ENCODE measurements at places on chromosomes 3 and 15.

- DNase-seq: no peak
These were observed 7.5 kb upstream of the OPA1 start for GRCh38 chr3:193585530-193585929.

DNA sequence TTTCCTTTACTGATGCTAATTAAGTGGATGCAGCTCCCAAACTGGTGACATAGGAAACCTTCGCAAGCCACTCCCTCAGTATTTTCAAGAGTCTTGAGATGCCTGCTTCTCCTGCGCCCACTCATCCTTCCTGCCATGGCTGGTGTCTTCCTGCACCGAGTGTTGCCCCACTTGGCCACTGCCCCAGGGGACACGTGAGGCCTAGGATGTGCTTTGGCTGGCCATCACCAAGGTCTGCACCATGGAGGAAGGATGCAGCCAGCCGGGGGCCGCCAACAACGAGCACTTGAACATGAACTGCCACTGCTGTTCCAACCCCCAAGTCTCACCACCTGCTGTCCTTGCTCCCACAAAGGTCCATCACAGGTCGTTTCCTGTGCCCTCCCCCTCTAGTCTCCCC, 34.1 kb downstream of the EPHB3 start:
- no peak for DNase-seq

DNA sequence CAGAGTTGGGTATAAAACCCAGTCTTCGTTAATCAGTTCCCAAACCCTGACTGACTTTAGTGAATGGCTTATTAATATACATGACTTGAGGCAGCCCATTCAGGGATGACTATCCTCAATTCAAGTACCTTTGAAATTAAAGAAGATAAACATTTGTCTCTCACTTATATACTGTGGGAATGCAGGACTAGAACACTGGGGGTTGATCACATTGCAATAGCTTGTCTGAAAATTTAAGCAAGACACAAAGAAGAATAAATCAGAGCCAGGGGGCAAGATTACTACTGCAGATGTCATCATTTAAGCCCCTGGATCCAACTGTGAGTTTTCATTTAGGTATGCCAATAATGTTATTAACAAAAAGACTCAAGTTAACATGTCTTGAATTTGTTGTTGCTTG, 647.7 kb downstream of the ZPLD1 start:
- DNase-seq: no peak

DNA sequence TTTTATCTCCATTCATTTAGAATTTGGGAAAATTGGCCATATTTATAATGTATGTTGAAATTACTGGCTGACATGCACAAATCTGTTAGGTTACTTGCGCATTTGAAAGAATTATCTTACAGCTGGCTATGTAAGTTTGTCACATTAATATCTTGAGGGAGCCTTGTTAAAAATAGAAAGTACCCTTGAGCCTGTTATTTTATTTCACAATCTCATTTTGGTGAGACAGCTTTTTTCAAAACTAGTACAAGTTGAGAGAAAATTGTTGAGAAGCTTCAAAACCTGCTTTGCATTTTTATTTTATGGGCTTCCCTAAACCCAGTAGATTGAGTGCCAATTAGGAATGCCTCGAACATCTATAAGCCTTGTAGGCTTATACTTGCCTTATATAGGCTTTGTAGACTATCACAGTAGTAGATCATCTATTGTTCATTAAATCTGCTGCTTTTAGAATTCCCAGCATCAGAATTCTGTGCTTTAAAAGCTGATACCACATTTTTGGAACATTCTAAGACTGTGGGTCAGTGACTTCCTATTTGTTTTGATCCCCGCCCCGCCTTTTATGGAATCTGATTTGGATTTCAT, 6.3 kb downstream of the IDH3A start:
- no peak for DNase-seq

DNA sequence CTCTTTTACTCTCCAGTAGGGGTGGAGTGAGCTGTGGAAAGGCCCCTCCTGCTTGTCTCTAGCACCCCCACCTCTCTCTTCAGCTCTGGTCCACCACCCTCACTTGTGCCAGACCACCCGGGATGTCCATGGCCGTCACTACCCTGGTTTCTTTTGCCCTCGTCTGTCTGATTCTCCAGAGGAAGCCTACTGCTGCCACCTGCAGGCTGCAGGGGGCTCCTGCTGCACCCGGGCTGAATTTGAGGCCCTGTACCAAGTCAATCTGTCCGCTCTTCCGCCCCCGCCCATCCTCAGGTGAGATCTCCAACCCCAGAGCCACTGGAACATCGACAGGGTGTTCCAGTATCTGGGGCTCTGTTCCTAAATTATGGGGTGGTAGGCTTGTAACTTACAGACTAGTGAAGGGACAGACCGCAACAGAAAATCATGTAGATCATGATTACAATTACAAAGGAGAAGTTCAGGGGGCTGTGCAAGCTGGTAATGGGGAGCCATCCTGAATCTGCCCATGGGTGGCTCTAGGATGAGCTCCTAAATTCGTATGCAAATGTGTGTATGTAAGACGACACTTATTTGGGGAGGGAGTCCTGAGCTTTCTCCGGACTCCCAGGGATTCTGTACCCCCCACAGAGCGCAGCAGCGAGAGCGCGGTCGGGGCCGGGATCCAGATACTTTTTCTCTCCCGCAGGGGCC, 683 bp upstream of the UNC45A start:
- peak; percentile 91 for DNase-seq

DNA sequence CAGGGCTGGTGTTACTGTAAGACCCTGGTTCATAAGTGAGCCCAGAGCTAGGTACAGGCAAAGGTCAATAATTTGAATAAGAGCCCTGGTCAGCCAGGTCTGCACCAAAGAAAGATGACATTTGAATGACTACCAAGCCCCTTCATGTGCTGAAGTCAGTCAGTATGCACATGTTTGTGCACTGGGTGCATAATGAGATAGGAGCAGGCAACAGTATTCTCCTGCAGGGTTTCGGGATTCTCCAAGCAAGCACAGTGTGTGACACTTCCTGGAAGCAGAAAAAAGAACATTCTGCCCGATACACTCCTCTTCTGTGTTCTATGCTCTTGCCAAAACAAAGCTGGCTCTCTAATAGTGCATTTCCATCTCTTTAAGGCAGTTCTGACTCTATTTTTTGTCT, 5.5 kb upstream of the IMPDH2 start:
- DNase-seq: no peak

DNA sequence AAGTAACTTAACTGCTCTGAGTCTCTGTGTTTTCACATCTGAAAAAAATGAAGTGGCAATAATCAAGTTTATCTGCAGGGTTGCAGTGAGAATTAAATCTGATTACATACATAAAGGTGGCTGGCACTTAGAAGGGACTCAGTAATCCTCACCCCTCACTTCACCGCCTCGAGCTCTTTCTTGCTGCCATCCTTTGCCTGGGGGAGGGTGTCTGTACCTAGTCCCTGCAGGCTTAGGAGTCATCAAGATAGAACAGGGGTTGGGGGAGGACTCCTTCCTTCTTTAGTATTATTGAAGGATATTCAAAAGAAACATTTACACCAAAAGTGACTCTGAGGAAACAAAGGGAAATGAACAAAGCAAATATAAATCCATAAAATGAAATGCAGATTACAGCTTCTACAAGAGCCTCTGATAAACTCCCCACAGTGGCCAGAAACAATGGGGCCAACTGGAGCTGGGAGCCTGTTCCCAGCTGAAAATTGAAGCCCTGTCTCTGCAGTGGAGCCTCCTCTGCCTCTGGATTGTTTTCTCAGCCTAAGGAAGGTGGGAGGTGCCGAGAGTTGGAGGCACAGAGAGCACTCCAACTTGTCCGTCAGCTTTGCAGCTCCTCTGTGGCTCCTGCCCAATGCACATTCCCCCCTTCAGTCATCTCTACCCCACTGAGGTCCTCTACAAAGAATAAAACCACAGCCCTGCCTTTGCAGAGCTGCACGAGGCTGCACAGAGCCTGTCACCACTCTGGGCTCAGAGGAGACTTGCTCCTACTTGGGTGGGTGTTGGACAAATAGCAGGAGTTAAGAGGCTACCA, 41.8 kb downstream of the CRYGS start:
- DNase-seq: no peak

DNA sequence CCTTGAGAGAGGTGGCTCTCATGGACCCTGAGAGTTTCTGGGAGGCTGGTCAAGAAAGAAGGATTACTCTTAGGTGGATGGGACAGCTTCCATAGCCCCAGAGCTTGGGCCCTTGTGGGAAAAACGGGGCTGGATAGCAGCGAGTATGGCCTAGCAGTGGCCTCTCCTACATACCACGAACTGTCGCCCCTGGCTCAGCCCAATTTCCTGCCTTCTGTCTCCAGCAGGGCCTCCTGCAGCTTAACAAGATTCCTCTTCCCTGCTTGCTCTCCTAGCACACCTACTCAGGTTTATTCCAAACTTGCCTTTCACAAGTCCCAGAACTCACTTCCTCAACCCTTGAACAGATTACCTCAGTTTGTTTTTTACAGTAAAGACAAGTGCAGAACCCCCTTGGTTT, 139.7 kb upstream of the TPM1 start:
- DNase-seq: no peak

DNA sequence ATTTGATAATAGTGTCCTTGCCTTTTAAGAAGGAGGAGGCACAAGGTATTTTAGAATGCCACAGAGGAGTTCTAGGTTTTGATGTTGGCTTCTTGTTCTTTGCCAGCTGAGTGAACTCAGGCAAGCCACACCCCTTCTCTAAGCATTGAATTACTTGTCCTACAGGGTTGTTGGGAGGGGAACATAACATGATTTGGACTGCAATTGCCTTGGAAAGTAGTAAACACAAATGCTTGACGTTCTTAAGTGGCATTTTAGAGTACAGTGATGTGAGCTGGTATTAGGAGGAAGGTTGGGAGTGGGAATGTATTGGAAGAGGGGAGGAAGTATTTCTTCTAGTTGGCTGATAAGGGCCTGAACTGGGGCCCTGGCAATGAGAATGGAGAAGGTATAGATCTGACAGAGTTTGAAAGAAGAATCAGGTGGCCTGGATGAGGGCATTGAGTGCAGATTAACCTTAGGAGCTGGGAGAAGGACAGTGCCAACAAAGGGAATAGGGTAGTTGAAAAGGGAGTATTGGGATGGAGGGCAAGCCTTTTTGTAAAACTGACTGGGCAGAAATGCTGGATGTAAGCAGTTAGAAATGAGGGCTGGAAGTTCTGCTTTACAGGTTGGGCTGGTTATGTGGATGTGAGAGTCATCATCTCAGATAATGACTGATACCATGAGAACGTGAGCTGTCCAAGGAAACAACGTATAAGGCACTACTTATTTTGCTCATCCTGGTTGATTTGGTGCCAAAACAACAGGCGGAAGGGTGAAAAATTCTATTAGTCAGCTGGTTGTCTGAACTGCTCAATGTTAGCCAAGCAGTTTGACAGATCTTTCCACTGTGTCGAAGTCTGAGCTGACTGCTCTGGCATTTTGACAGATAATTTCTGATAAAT, 16.7 kb downstream of the KAT2B start:
- no peak for DNase-seq

DNA sequence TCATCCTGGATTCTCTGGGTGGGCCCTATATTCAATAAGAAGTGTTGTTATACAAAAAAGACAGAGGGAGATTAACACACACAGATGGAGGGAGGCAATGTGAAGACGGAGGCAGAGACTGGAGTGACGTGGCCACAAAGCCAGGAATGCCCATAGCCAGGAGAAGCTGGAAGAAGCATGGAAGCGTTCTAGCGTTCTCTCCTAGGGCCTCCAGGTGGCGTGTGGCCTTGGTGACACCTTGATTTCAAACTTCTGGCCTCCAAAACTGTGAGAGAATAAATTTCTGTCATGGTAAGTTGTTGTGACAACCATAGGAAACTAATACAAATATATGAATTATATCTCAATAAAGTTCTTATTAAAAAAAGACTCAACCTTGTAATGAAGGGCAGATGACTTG, 21.3 kb downstream of the THBS1 start:
- DNase-seq: no peak

GRCh38 chr15:39125904-39126303, 455.0 kb upstream of the THBS1 start:
- peak; percentile 51 for DNase-seq

- DNase-seq: peak; percentile 5
These were observed 49.3 kb downstream of the STRIT1 start for GRCh38 chr3:155244216-155244615.

GRCh38 chr3:130414457-130414856, 69.0 kb downstream of the COL6A5 start:
- DNase-seq: no peak

DNA sequence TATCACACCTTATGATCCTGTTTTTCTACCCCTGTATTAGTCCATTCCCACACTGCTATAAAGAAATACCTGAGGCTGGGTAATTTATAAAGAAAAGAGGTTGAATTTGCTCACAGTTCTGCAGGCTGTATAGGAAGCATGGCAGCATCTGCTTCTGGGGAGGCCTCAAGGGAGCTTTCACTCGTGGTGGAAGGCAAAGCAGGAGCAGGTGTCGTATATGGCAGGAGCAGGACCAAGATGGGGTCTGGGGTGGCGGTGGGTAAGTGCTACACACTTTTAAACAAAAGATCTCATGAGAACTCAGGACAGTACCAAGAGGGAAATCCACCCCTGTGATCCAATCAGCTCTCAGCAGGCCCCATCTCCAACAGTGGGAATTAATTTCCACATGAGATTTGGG, 15.4 kb upstream of the SCAP start:
- no peak for DNase-seq

- DNase-seq: no peak
These were observed 372.0 kb upstream of the ATP10A start for GRCh38 chr15:26234976-26235767.

GRCh38 chr3:10746001-10746400, 70.0 kb upstream of the SLC6A11 start:
- DNase-seq: no peak

DNA sequence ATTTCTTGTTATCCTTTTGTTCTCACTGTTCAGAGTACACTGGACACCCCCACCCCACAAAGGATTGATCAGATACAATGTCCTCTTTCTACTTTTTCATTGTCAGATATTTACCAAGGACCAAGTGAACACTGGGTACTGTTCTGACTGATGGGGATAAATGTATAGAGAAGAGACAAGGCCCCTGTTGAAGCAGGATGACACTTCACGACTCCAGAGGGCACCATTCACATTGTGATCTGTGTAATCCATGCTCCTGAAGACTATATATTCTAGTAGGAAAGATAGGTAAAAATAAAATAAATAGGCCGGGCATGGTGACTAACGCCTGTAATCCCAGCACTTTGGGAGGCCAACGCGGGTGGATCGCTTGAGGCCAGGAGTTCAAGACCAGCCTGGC, 7.2 kb upstream of the CRYGS start:
- no peak for DNase-seq

DNA sequence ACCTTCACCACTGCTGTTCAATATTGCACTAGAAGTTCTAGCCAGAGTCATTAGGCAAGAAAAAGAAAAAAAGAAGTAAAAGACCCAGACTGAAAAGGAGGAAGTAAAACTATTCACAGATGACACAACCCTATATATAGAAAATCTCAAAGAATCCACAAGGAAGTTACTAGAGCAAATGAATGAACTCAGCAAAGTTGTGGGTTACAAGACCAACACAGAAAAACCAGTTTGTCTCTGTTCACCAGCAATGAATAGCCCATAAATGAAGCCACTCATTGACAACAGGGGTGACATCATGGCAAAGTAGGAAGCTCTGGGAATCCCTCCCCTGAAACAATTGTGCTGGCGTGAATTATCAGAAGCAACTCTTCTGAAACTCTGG, 4.6 kb downstream of the CFAP100 start:
- DNase-seq: no peak

- no peak for DNase-seq
These were observed 34.2 kb upstream of the OCA2 start for GRCh38 chr15:28133281-28133680.
